Naive thymus-derived CD4-positive, alpha-beta T cell (primary cell): ENCODE measurements at places on chromosomes 3 and 15. TPM values are rescaled to one million over a fixed set of nuclear protein-coding genes. Genes with fewer than 3 reads are reported as not detected.

GNAI2 gene
- 282 TPM for total RNA-seq

AHSG gene
- not detected in 2 replicates for total RNA-seq

SLC28A2 gene
- not detected for total RNA-seq

CRYBG3 gene
- 1.8 TPM for total RNA-seq

ADAMTS9 gene
- total RNA-seq: not detected in 2 replicates

DNA sequence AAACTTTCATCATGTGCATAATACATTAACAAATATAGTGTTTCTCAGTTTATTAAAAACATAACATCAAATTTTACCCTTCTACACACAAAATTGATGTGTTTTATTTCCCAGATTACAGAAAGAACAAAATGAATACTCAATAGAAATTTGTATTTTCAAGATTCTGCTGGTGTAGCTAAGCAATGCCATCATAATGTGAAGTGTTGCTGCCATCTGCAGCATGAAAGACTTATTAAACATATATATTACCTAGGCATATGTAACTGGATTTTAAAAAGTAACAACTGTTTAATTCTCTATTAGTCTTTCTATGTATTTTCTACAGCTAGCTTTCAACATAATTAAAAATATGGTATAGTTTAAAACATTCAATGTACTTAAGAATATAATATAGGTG lies 27.5 kb downstream of the PLSCR5 start:
- H3K4me1 ChIP-seq: no peaks in the 10 kb centered on the region
- DNase-seq: no peak
- H3K36me3 ChIP-seq: no peaks in the 10 kb centered on the region
- no peak overlapping the region for H3K4me3 ChIP-seq

DNA sequence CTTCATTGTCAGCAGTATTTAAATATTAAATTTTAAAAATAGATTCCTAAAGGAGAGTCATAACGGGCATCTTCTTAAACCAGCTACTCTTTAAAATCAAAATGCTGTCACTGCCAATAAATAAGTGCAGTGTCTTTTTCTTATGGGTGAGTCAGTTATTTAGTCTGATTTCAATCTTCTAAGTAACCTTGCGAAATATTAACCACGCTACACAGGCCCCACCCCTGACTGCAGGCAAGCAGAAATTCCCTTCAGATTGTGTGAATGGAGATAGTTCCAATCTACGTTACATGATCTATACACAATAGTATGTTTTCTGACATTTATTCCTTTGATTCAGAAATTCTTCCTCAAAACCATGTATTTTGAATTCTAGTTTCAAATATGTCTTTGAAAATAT lies 141.5 kb downstream of the GADL1 start:
- no peak for DNase-seq
- no peaks in the 10 kb centered on the region for H3K27me3 ChIP-seq
- no peak overlapping the region for H3K4me3 ChIP-seq
- no peaks in the 10 kb centered on the region for H3K36me3 ChIP-seq

- H3K27me3 ChIP-seq: no peaks in the 10 kb centered on the region
- no peaks in the 10 kb centered on the region for H3K4me1 ChIP-seq
- H3K36me3 ChIP-seq: no peaks in the 10 kb centered on the region
- no peak for DNase-seq
These were observed 79.0 kb upstream of the MLF1 start for GRCh38 chr3:158491968-158492367.

- no peaks in the 10 kb centered on the region for H3K27me3 ChIP-seq
- H3K36me3 ChIP-seq: no peaks in the 10 kb centered on the region
- no peak for DNase-seq
- H3K4me3 ChIP-seq: peak overlapping the region; percentile 63
These were observed 1.1 kb downstream of the SLCO3A1 start for GRCh38 chr15:91854639-91854990.

DNA sequence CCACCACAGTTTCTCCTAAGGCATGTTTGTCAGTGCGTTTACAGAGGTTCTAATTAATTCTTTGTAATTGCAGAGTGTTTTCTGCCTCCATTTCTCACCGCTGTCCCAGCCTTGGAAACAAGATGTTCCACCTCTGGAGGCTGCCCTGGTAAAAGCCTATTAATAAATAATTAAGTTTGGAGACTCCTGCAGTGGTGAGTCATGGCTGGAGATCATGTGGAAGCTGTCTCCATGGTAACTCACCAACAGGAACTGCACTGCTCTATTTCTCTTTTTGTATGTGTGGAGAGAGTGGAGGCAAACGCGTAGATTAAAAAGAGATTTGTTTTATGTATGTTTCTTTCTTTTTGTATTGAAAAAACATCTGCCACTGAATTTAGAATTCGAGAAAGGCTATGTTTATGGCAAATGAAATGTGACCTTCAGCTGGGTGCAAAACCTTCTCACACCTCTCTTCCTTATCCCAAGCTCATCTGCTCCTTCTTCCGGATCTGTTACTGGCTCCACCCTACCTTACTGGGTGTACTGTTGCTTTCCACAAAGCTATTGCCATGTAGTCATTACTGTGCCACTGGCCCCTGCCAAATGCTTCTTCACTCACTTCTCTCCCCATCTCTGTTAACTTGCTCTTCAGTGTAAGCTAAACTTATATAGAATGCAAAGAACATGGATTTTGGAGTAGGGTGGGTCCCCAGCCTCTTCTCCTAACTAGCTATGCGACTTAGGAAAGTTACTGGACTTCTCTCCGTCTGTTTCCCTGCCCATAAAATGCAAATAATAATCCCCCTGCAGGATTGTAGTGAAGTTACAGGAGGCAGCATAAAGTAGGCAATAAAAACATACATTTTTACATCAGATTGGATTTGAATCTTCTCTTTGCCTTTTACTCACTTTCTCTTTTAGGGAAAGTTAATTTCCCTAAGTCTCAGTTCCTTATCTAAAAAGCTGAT lies 778.5 kb downstream of the NTRK3 start:
- no peaks in the 10 kb centered on the region for H3K27me3 ChIP-seq
- no peak overlapping the region for H3K27ac ChIP-seq
- DNase-seq: no peak

DNA sequence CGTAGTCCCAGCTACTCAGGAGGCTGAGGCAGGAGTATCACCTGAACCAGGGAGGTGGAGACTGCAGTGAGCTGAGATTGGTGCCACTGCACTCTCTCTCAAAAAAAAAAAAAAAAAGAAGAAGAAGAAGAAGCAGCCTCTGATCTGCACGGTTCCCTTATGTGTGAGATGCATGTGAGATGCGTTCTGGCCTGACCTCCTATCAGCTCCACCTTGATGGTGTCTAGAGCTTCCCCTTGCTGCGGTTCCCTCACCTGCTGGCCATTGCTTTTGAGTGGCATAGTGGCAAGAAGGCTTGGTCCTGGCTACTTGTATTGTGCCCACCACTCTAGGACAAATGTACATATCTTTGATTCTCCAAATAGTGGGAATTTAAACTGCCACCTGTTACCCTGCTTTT lies 49.4 kb upstream of the CFAP161 start:
- H3K4me3 ChIP-seq: no peak overlapping the region
- H3K4me1 ChIP-seq: no peaks in the 10 kb centered on the region
- H3K27ac ChIP-seq: no peak overlapping the region

DNA sequence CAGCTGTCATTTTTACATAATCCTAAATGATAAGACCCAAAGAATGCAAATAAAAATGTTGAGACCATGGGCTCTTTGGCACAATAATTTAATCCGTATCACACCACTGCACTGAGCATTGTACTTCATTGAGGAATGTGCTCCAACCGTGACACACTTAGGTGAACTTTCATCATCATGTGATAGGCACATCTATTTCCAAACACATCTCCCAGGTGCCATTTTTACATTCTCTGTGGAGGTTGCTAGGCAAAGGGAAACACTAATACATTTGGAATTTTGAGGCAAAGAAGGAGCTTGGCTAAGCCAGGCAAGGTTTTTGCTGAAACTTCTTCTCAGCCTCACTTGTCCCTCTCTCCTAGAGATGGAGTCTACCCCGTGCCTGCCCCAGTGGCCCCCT lies 68.7 kb downstream of the LRTM1 start:
- DNase-seq: no peak
- no peaks in the 10 kb centered on the region for H3K4me1 ChIP-seq
- no peaks in the 10 kb centered on the region for H3K36me3 ChIP-seq
- no peaks in the 10 kb centered on the region for H3K27me3 ChIP-seq
- no peak overlapping the region for H3K27ac ChIP-seq

DNA sequence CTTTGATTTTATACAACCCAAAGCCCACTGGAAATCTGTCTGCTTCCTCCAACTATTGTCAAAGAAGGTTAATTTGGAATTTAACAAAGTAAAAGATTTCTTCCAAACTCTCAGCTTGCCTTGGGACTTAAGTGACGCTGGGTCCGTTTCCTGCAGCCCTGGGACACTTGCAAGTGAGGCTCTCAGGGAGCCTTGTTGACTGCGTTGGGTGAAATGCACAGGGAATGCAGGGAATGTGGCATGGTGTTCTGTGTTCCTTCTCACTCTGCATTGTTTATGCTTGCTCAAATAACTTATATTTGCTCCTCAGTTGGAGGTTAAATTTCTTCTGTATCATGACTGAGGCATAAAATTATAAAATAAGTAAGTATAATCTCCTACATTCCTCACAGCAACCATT lies 60.9 kb upstream of the TJP1 start:
- no peak overlapping the region for H3K27ac ChIP-seq
- H3K4me1 ChIP-seq: no peaks in the 10 kb centered on the region
- DNase-seq: no peak
- no peaks in the 10 kb centered on the region for H3K36me3 ChIP-seq
- H3K27me3 ChIP-seq: no peaks in the 10 kb centered on the region

DNA sequence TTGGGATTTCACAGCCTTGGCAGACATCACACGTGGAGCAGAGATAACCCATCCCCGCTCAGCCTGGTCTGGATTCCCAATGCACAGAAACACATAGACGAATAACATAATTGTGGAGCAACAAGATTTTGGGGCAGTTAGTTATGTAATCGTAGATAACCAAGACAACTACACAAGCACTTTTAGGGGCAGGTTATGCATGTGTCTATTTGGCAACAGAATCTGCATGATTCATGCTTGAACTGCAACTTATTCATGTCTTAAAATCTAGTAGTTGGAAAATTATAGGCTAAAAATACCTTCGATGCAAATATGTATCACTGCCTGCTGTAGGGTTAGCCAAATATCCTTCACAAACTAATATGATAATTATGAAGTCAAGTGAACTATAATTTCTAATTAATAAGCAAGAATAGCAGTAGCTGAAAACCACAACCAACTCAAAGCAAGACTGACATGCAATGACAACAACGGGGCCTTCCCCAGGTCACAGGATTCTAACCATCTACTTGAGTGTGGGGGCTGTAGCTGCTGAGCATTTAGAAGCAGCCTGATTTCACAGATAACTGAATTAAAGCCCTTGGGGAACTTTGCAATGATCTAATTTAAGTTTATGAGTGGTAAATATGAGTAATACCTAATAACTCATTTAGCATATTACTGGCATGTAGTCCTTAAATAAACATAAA lies 31.1 kb downstream of the DGKG start:
- H3K4me1 ChIP-seq: no peaks in the 10 kb centered on the region

DNA sequence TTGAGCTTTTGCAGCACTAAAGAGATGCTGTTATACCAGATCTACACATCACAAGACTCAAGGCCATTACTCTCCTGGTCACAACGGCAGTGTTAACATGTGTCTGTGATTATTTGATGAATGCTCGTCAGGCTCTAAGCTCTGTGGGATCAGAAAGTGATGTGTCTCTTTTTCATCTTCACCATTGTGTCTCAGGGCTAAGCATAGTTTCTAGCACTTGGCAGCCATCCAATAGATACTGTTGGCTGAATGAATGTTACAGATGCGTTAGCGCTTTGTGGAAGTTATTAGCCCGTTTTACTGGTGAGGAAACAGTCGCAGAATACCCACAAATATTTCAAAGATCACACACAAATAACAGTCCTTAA lies 1.2 kb upstream of the FAM81A start:
- H3K36me3 ChIP-seq: no peaks in the 10 kb centered on the region
- peaks cover 11% of the 10 kb centered on the region for H3K27me3 ChIP-seq
- H3K4me3 ChIP-seq: no peak overlapping the region
- H3K4me1 ChIP-seq: peaks cover 9% of the 10 kb centered on the region
- DNase-seq: no peak

DNA sequence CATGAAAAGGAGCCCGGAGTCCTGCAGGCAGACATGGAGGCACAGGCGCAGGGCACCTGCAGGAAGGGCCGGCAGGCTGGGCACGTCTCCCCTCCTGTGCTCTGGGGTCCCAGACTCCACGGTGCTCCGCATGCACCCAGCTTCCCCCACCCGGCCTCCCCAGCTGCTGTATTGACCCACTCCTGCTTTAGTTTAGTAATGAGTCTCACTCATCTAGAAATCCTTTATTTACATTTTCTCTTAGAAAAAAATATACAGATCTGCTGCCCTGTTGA lies 8.5 kb downstream of the MESP2 start:
- H3K36me3 ChIP-seq: no peaks in the 10 kb centered on the region
- no peaks in the 10 kb centered on the region for H3K27me3 ChIP-seq
- no peak overlapping the region for H3K4me3 ChIP-seq
- DNase-seq: no peak

GRCh38 chr15:44136991-44137477 lies 58.0 kb downstream of the FRMD5 start:
- no peak overlapping the region for H3K27ac ChIP-seq
- H3K4me1 ChIP-seq: no peaks in the 10 kb centered on the region
- no peaks in the 10 kb centered on the region for H3K36me3 ChIP-seq
- DNase-seq: no peak
- H3K4me3 ChIP-seq: no peak overlapping the region

GRCh38 chr15:92877000-92877399 lies 23.1 kb upstream of the CHD2 start:
- no peaks in the 10 kb centered on the region for H3K27me3 ChIP-seq
- H3K27ac ChIP-seq: no peak overlapping the region
- DNase-seq: no peak
- H3K36me3 ChIP-seq: no peaks in the 10 kb centered on the region

GRCh38 chr3:190008432-190008831 lies 112.3 kb downstream of the P3H2 start:
- no peaks in the 10 kb centered on the region for H3K4me1 ChIP-seq
- H3K4me3 ChIP-seq: no peak overlapping the region

DNA sequence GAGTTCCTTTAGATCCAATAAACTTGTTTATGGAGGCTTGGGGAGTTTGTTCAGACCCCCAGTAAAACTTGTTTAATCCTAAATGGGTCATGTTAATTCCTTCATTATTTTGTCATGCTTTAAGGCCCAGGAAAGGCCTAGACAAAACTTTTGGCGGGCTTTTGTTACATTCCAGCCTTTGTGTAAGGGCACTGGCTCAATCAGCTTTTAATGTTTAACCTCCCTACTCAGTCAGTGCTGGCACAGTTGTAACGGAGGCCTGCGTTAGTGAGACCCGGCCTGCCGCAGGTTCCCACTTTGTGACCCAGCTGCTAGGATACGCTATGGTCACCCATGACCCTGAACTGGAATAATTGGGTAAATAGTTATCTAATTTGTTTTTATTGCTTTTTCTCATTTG lies 59.2 kb downstream of the OXSM start:
- H3K27me3 ChIP-seq: no peaks in the 10 kb centered on the region
- no peak overlapping the region for H3K27ac ChIP-seq
- no peaks in the 10 kb centered on the region for H3K36me3 ChIP-seq
- DNase-seq: no peak
- H3K4me3 ChIP-seq: no peak overlapping the region
